Trophoblast cell (in vitro differentiated cells and primary cell): ENCODE measurements at places on chromosomes 3 and 15.
A peak's percentile ranks its signal among the peaks of the same experiment; 100 is the strongest.

GRCh38 chr3:169104972-169105371 is 558.5 kb downstream of the MECOM start:
- DNase-seq, result no peak

- no peak for DNase-seq
Measured at GRCh38 chr3:171038342-171038741, 11.8 kb upstream of the SLC2A2 start.

GRCh38 chr3:22269831-22270230 is 518.8 kb upstream of the ZNF385D start:
- DNase-seq, result no peak

GRCh38 chr15:81074773-81075172 is 59.3 kb upstream of the CFAP161 start:
- DNase-seq, result no peak

DNA sequence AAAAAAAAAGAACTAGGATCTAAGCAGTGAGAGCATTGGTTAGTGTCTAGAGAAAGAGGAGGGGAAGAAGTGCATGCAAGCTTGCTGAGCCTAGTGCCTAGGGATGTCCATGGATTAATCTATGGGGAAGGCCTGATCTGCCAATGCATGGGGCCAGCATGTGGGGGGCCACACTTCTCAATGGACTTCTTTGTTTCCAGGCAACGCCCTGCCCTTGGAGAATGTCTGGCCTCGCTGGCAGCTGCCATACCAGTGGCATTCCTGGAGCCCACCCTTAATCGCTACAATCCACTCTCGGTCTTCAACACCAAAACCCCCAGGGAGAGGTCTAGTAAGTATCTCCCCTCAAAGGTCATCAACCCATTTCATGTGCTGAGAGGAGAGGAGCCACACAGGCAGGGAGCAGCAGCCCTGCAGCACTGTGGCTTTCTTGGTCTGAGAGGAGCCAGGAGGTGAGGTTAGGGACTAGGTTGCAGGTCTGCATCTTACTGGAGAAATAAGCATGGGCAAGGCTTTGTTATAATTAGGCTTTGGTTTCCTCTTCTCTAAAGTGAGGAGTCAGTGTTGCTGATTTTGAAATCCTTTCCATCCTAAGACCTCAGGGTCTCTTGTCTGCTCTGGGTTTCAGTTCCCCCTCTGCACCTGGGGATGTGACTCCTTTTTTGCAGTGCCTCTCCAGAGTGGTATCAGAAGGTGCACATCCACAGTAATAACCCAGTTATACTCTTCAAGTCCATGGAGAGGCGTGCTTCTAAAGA is 188.1 kb upstream of the CHRM5 start:
- no peak for DNase-seq

DNA sequence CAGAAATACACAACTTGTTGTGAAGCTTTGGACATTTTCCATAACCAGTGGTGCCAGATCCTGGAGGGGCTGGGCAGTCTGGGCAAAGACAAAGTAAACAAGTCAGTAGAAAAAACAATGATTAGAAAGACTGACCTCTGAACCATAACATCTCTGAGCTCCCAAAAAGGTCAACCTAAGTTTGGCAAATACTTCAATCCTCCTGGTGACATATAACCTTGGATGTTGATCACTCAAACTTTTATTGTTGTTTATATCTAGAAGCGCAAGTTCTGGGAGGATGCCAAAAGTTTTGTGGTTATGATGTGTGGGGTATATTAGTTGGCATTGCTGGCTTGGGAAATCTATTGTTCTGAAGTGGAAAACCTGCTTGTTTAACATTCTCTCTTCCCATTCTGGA is 257.7 kb downstream of the DIPK2A start:
- DNase-seq, result no peak

- no peak for DNase-seq
Measured at GRCh38 chr15:87293031-87293430, 963.5 kb downstream of the NTRK3 start.

DNA sequence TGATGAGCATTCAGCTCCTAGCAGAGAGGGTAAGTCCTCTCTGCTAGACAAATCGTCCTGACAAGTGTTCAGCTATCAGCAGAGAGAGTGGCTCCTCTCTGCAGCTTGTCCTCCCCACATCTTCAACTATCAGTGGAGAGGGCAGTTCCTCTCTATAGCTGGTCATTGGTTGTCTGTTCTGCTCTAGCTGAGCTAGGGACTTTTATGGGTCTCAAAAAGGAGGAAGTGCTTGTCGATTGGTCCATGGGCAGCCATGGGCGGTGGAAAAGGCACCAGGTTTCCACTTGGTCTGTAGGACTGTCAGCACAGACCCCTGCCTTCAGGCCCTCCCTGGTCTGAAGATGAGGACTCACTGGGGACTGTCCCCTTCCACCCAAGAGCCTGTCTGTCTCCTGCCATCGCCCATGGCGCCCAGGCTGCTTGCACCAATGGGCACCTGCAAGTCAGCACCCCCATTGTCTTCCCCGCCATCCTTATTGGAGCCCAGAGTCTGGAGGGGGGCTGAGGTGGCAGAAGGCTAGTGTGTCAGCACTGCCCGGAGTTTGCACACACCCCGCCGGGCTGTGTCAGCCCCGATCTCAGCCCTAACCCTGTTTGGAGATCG is 264.7 kb downstream of the ZBBX start:
- DNase-seq, result no peak

DNA sequence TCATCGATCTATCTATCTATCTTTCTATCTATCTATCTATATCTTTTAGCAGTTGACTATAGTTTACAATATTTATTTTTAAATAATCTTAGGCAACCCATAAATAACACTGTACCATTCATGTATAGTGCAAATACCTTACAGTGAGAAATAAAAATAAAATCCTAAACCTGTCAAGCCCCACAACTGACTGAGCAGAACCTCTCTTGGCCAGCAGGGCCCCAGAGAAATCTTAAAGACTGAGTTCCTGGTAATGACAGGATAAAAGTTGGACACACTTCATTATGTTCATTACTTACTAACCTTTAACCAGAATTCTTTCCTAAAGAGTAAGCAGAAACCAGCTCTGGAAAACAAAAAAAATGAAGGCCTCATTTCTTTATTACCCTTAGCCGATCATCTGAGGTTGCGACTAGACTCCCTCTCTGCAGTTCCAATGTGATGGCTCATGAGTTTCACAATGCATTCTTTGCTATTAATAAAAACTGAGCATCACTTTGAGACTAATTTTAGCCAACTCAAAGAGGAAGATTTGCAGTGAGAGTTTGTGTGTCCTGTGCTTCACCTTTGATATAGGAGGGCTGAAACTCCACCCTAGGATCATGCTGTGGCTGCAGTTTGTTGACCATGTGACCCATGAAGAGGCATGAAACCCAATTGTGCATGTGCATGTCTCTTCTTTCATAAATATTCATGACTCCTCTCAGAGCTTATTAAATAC is 1072.0 kb downstream of the NSUN3 start:
- DNase-seq, result no peak

- DNase-seq, result no peak
Measured at GRCh38 chr3:114375608-114376421, 82.0 kb downstream of the TIGIT start.

- DNase-seq, result peak; percentile 8
Measured at GRCh38 chr3:8201886-8202285, 299.7 kb upstream of the LMCD1 start.

GRCh38 chr3:63976161-63976871 is 47.0 kb downstream of the PSMD6 start:
- DNase-seq, result peak; percentile 57

- DNase-seq, result no peak
Measured at GRCh38 chr3:48022178-48022577, 6.0 kb upstream of the MAP4 start.

DNA sequence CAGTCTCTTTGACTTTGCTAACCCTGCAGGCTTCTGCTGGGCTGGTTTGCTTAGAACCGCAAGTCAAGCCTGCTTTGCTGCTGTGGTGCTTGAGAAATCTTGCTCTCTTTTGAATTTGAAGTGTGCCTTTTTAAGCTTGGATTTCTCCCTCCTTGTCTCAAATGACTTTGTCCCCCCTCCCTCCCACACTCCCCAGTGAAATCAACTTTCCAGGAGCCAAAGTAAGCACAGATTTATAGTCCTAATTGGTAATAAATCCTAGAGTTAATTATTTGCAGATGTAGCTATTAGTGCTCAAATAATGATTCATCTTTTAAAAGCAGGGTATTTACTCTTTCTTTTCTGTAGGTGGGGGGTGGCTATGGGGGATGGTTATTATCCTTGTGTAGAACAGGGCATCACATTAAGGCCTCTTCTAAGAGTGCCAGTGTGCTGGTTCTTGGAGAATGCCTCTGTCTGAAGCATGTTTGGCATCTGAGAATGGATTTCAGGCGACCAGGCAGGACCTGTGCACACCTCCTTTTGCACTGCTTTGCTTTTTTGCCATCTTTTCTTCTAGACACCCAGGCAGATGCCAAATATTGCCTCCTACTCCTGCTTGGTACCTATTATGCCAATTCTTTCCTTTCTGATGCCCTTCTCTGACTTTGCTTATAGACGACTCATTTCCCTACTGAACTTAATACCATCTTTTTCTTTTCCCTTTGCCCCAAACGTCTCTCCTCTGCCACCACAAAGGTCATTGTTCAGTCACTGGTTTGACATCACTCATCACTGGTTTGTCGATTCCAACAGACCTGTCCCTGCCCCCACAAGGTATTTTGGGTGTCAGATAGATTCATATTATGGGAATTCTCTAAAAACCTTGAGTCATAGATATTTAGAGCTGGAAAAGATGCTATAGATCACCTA is 50.7 kb downstream of the CLDN11 start:
- no peak for DNase-seq

DNA sequence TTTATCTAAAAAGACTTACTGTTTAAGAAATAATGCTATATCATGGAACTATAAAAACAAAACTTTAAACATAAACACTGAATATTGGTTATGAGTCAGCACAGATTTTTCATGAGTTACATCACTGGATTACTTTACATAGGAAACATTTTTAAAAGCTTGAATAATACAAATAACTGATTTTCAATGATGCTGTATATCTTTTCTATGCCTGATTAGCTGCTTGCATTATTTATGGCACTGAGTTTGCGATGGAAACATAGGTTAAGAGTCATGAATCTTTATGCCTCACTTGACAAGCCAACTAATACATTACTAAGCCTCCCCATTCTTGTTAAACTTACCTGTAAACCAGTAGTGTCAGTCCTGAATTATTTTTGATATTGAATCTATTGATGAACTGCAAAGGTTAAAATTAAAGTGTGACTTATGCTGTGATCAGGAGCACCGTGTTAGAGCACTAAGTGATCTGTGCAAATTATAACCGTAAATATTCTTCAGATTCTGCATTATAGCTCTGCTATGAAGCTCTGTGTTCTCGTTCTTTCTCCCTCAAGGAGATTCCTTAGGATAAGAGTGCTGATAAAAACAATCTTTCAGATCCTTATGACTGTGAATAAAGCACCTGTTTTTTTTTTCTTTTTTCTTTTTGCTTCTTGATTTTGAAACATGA is 437.3 kb upstream of the BCHE start:
- no peak for DNase-seq

- no peak for DNase-seq
Measured at GRCh38 chr3:6504347-6504746, 356.6 kb upstream of the GRM7 start.

DNA sequence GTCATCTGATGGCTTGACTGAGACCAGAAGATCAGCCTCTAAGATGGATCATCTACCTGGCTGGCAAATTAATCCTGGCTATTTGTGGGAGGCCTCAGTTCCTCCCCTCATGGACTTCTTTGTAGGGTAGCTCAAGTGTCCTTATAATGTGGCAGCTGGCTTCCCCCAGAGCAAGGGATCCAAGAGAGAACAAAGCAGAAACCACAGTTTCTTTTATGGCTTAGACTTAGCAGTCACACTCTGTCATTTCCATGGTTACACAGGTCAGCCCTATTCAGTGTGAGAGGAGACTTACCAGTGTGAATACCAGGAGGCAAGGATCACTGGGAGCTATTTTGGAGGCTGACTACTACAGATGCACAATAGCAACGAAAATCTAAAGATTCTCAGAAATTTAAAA is 15.3 kb upstream of the ARL14 start:
- DNase-seq, result no peak

DNA sequence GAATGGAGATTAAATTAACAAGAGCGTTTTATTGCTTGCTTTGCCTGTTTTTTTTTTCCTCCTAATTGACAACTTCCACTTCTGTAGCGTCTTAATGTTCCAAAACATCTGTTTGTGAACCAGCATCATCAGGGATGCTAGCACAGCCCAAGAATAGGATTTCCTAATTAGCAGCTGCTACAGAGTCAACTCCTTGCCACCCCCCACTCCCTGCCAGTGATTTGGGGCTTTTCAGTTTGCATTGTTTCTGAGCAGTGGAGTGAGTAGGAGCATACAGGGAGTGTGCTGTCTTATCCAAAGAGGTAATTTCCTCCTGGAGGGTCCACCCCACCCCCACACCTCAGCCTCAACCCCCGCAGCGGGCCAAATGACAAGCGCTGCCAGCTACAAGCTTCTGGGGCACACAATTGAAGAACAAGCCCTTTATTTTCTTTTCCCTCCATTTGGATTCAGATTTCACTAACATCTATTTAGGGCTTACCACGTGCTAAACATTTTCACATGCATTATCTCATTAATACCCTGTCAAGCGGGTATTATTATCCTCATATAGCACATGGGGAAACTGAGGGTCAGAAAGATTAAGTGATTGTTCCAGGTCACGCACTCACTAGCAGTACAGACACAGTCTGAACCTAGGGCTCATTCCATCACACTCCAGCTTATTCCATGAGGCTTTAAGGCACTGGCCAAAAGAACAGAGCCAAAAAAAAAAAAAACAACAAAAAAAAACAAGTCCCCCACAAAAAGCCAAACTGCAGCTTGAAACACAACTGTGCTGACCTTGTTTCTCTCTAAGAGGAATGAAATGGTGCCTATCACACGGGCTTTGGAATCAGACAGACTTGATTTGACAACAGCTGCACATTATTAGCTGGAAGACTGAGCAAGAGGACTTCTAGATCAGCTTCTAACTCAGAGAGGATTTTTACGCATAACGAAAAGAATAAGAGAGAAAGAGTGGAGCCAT is 16.4 kb downstream of the HEG1 start:
- DNase-seq, result no peak

DNA sequence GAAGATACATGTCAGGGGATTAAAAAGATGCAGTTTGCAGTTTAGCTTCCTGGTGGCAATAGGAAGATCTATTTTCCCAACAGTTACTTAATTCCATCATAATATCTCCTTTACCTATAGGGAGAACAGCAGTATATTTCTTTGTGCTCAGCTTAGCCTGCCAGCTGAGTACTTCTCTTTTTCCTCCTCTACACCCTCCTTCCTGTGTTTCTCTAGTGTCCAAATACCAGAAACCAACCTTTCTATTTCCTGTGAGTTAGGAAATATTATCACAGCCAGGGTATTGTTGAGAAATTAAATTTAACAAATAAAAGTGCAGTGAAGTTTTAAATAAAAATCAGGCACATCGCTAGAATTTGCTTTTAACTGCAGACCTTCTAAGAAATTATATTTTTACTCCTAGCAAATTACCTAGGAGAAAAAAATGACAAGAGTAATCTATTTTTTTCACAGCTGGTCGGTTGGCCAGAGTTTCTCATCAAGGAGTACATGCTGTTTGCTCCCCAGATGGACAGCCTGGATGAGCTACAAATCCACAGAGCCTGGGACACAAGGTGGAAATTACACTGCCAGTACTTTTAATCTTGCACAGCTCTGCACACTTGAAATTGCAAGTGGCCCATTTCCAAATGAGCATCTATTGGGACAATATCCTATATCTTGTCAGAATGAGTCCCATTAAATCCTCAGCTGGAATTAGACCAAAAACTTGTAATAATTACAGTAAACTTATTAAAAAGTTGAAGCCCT is 185.2 kb upstream of the CFAP20DC start:
- no peak for DNase-seq

- no peak for DNase-seq
Measured at GRCh38 chr3:82229397-82229796, 468.0 kb upstream of the GBE1 start.

- no peak for DNase-seq
Measured at GRCh38 chr3:104069114-104069513, 1297.6 kb upstream of the ALCAM start.
